Fibroblast of lung (primary cell): ENCODE measurements at places on chromosomes 6 and 20. TPM values are rescaled to one million over a fixed set of nuclear protein-coding genes. Genes with fewer than 3 reads are reported as not detected.

DNA sequence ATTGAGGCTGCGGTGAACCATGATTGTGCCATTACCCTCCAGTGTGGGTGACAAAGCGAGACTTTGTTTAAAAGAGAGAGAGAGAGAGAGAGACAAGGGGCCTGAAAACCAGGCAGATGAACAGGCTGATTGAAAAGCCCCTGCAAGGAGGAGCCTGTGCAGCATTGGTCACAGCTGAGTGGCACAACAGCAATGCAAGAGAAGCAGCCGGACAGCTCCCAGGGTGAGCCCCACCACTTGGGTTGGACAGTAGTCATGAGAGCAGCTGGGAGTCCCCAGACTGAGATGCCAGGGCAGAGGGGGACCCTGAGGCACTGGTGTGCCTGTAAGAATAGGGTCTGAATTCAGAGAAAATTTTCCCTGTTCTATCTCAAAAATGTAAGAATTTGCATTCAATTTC lies 10.2 kb downstream of the DNPH1 start:
- no peak for DNase-seq

Gene OXT
- not detected in 2 replicates for total RNA-seq

- peak; percentile 93 for DNase-seq
Measured at GRCh38 chr6:107657755-107658461, 166.2 kb downstream of the SCML4 start.

DNA sequence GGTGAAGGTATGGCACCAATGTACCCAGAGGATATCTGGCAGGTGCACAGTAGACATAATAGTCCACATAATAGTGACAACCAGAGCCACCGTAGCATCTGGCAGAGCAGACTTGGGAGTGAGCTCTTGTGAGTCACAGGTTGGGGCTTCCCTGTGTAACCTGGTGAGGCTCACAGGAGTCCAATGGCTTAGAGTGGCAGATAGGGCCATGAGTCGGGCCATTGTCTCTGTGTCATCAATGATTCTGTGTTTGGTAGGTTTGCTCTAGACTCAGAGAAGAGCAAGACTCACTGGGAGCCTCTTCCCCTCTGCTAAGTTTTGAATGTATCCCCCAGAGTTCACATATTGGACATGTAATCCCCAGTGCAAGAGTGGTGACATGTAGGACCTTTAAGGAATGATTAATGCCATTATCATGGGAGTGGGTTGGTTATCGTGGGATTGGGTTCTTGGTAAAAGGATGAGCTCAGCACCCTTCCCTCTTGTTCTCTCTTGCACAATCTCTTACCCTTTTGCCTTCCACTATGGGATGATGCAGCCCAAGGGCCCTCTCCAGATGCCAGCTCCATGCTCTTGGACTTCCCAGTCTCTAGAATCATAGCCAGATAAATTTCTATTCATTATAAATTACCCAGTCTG lies 22.6 kb upstream of the SIRPA start:
- no peak for DNase-seq

Gene SNRNP48
- total RNA-seq = 8.3 and 10.0 TPM in 2 replicates

DNA sequence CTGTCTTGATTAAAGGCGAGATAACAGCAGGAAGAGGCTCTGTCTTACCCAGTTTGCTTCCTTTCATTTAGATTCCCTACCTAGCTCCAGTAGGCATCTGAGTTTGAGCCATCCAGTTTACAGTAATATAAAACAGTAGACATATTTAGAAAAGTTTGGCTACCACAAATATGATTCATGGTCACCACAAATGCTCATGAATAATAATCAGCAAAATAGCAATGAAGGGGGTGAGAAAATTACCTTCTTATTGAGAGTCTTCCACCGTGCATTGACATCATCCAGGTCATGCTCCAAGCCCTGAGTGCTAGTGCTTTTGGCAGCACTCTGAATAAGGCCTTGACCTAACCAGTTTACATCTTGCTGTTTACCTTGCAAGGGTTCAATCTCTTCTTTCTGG lies 106.2 kb downstream of the DST start:
- peak; percentile 73 for DNase-seq

DNA sequence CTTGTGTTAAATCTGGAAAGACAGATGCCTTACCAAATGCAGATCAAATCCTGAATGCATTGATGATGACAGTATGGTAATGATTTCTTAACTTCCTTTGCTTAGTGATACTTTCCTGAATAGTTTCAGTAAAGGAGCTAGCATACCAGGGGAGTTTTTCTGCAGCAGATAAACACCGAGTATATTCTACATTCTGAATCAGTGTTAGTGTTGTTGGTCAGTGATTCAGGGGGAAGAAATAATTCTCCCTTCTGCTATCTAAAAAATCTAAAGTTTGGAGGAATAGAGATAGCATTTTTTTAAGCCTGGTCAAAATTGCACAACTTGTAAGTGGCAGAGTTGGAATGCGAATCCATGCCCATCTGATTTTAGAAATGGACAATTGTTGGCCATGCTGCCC lies 512.2 kb upstream of the MARCKS start:
- DNase-seq = no peak

Gene RGS17
- 5.9 and 10.2 TPM in 2 replicates for total RNA-seq

DNA sequence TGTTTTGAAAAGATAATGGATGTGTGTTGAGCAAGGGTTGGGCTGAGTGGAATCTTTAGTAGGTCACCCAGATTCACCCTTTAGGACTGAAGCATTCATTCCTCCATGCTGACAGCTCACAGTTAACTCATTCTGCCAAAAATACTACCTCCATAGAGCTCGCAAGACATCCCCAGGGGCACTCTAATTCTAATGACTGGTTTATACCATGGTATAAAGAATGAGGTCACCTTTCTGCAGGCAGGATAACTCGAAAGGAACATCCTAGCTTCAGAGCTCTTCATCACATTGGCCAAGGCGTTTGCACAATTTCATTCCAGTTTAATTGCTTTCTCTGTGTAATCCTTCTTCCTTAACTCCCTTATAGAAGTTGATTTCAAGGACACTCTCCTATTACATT lies 1257.2 kb upstream of the EYS start:
- no peak for DNase-seq

Gene SMOC2
- total RNA-seq = under 0.01 TPM in 1 of 2 replicates, not detected in the other

DNA sequence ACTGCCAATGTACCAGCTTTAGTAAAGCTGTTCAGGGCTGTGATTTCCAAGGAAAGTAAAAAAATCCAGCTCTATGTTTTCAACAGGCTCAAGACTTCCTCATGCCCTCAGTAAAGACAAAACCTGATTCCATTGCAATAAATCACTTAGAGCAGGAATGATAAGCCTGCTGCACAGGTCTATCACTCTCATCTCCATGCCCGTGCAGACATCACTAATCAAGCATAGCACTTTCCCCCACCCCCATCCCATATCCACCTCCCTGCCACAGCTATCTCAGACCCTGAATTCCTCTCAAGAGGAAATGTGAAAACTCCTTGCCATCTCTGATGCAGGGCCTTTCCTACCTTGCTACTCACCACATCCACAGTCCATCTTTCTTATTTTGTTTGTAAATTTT lies 554.9 kb downstream of the MAFB start:
- DNase-seq = no peak

DNA sequence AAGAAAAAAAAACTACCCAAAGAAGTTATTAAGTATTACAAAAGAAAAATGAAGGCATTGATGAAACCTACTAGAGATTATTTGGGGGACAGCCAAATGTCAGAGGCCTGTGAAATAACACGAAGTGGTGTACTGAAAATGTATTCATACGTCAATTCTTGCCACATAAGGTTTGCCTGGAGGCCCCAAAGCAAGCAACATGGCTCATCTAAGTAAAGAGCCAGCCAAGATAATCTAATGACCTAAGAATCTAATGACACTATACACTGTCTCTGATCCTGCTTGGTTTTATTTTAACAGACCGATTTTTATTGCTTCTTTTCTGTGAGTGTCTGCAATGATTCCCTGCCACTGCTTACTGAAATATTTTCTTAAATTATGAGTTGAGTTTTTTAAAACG lies 34.7 kb downstream of the FILIP1 start:
- DNase-seq = no peak

GRCh38 chr6:96491926-96492325 lies 29.7 kb upstream of the UFL1 start:
- DNase-seq = no peak

DNA sequence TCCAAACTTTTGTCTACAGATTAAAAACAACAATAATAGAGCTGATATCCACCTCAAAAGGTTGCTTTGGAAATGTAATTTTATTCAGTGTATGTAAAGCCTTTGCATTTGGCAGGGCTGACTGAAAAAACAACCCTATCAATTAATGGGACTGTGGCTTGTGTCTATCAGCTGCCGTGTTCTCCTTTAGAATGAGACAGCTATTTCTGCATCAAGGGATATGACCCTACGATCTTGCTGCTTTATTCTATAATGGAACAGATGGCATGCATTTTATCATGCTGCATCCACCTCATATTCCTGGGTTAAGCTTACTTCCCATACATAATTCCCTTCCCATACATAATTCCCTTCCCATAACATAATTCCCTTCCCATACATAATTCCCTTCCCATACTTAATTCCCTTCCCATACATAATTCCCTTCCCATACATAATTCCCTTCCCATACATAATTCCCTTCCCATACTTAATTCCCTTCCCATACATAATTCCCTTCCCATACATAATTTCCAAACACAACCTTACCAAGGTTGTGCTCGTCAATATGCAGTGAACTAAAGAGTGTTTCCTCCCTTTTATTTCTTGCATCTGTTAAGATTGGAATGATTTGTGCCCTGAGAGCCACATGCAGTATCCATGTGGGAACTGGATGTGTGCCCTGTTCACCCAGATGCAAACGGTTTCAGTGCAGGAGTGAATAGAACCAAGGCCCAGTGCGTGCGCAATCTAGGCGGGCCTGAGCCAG lies 26.8 kb downstream of the SERPINB6 start:
- DNase-seq = no peak

Gene GPR6
- not detected in 2 replicates for total RNA-seq

Gene CST8
- not detected in 2 replicates for total RNA-seq

- DNase-seq = no peak
Measured at GRCh38 chr6:130730600-130730999, 96.6 kb upstream of the SMLR1 start.

- DNase-seq = no peak
Measured at GRCh38 chr20:55135923-55136322, 660.5 kb downstream of the DOK5 start.

GRCh38 chr20:25083773-25084625 lies 2.1 kb upstream of the VSX1 start:
- DNase-seq = no peak

DNA sequence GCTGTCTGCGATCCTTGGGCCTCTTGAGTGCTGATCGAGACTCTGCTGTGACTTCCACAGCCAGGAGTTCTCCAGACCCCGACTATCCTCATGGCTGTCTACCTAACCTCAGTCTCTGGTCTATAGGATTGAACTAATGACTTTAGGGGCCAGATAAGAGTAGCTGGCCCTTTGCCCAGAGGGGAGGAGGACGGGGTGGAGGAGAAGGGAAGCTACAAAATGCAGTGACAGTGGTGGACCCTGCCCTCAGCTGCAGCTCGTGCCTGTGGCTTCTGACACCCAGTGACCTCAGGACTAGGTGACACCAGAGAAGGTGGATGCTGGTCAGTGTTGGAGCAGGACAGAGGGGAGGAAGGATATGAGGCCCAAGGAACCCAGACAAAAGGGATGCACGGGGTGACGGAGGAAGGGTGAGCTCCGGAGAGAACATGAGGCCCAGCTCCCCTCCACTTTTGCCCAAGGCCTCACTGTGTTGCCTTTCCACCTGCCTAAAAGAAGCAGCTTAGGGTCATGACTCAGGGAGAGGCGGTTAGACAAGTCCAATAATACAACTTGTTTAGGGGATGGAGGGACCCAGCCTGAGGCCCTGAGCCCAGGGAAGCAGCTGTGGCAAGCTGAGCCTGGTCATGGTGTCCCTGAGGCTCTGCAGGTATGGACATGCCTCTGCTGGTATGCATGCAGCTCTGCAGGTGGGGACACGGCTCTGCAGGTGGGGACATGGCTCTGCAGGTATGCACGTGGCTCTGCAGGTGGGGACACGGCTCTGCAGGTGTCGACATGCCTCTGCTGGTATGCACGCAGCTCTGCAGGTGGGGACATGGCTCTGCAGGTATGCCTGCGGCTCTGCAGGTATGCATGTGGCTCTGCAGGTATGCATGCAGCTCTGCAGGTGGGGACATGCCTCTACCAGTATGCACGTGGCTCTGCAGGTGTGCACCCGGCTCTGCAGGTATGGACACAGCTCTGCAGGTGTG lies 67.7 kb downstream of the SYNJ2 start:
- DNase-seq = no peak

Gene SLC32A1
- total RNA-seq = not detected in 2 replicates

Gene PPIL6
- total RNA-seq = 5.0 and 8.5 TPM in 2 replicates

Gene PARD6B
- total RNA-seq = 0.83 and 1.0 TPM in 2 replicates

DNA sequence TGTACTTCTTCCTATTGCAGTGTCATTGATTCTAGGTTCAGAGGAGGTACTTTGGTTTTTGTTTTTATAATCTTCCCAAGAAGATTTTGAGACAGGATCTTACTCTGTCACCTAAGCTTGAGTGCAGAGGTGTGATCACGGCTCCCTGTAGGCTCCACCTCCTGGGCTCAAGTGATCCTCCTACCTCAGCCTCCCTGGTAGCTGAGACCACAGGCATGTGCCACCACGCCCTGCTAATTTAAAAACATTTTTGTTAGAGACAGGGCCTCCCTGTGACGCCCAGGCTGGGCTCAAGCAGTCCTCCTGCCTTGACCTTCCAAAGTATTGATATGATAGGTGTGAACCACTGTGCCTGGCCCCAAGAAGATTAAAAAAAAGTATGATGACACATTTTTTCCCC lies 3.4 kb upstream of the SLC17A5 start:
- no peak for DNase-seq

Gene ARMH2
- not detected in 2 replicates for total RNA-seq

- no peak for DNase-seq
Measured at GRCh38 chr6:14832427-14832826, 413.4 kb upstream of the JARID2 start.

Gene EPPIN
- not detected in 2 replicates for total RNA-seq

DNA sequence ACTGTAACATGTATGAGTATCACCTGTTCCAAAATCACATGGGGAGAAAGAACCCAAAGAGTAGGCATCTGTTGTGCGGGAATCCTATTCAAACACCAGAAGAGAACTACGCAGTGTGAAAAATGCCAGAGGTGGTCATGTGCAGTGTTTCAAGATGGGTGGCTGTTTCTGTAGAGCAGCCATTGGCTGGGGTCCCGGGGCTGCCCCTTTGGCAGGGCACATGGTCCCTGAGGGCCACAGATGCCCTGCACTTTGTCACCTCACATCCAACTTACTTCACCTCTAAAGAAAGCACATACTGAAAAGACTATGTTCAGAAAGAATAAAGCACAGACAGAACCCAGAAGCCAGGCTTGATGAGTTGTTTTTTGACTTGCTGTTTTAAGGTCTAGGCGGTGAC lies 12.3 kb downstream of the MTCH1 start:
- no peak for DNase-seq

DNA sequence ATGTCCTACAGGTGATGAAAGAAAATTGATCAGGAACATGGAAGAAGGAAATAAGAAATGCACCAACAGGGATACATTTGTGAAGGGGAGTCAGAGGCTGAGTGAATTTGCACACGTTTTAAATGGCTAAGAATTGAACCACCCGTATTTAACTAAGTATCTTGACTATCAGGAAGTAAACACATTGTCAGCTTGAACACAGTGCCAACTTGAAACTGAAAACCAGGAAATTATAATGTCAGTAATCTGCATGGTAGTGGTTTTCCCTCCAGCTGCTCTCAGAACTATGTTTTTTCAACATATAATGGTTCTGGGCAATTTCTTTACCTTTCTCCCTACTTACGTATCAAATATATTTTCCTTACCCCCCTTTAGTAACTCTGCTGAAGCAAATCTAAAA lies 366.5 kb upstream of the POU3F2 start:
- DNase-seq = no peak
